RPMI8226 (cell line): ENCODE measurements at places on chromosomes 16 and 17.

DNA sequence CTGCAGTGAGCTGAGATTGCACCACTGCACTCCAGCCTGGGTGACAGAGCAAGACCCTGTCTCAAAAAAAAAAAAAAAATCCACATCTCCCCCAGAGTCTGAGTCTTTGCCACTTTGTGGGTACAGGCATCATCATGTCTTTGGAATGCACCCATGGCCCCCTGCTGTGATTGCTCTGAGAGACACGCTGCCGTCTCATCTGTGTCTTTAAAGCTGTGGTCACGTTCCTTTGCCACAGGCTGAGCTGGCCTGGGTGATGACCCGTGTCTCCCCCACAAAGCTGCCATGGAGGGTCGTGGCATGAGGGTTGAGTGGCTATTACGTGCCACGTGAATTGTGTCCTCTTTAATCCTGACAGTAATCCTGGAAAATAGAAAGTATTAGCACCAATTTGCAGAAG lies 20.2 kb downstream of the CRISPLD2 start:
- DNase-seq: no peak

GRCh38 chr16:58035356-58036170 lies 10.0 kb downstream of the MMP15 start:
- DNase-seq: no peak

- no peak for DNase-seq
Measured at GRCh38 chr17:81471818-81472456, 40.7 kb downstream of the ACTG1 start.

- no peak for DNase-seq
Measured at GRCh38 chr17:13525876-13526275, 75.9 kb downstream of the HS3ST3A1 start.

GRCh38 chr17:38402897-38403296 lies 25.4 kb upstream of the ARHGAP23 start:
- DNase-seq: no peak

DNA sequence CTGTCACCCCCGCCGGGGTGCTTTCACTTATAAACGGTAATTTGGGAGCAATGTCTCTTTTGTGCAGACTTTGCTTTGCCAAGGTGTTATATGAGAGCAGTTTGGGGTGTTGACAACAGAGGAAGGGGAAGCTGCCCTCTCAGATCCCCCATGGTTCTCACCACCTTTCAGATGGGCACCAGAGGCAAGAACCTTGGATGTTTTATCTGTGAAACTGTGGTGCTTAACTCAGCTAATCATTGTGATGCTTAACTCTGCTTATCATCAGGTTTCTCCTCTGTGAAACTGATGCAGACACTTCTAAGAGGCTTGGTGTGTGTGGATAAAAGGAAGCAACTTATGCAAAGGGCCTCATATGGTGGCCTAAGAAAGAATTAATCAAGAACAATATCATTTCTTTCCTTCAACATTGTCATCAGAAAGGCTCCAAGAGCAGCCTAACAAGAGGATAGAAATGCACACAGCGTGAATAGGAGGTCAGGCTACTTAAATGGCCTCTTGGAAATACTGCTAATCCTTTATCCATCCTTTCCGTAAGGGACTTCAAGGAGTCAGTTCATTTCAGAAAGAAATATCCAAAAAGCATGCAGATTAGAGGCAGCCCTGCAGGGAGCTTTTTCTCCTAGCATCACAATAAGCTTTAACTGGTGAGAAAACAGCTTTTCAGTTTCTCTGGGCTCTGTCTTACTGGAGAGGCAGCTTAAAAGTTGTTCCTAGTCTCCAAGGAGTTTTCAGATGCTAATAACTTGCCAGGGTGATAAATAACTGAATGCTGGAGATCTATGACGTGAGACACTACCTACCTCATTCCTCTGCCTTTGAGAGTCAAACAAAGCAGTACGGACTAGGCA lies 55.1 kb upstream of the CLEC3A start:
- no peak for DNase-seq

DNA sequence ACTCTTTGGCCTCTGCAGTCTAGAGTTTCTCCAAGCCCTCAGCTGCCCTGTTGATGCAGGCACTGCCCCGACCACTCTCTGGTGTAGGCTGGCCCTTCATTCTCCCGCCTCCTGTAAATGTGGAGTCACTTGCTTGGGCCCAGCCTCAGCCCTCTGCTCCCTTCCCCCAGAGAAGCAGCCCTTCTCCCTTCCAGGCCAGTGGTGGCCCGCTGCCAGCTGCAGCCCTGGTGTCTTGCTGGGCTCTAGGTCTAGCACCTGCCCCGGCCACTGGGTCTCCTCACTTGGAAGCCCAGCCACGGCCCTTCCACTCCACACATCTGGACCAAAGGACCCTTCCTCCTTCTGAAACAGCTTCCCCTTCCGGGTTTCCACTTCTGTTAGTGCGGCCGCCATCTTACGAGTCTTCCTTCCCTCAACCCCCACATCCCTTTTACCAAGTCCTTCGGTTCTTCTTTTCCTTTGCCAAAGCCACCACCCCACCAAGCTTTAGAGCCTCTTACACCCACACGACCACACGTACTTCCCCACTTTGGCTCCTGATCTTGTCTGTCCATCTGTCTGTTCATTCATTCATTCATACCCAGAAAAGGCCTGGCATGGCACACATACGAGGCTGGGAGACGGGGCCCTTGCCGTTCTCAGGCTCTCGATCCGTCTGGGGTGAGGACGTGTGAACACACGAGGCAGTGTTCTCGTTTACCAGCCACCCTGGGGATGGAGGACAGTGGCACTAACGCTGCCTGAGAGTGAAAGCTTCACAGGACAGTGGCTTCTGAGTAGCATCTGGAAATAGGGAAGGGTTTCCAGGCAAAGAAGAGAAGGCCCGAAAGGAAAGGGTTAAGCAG lies 68.0 kb downstream of the ABR start:
- peak; percentile 18 for DNase-seq

- DNase-seq: no peak
Measured at GRCh38 chr16:9300252-9300651, 208.8 kb downstream of the HAPSTR1 start.

- no peak for DNase-seq
Measured at GRCh38 chr17:29740017-29740416, 117.3 kb upstream of the CORO6 start.

DNA sequence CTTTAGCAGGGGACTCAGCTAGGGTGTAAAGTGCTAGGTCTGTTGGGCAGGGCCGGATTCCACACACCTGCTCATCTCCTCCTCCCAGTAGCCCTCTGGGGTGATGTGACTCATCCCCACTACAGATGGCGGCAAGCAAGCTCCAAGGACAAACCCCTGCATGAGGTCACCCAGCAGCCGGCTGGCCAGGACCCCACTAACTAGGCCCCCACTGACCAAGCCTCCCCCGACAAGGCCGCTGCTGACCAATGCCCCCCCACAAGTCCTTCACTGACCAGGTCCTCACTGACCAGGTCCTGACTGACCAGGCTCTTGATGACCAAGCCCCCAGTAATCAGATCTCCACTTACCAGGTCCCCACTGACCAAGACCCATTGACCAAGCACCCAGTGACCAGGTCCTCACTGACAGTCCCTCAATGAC lies 36.7 kb downstream of the TNFRSF13B start:
- no peak for DNase-seq

DNA sequence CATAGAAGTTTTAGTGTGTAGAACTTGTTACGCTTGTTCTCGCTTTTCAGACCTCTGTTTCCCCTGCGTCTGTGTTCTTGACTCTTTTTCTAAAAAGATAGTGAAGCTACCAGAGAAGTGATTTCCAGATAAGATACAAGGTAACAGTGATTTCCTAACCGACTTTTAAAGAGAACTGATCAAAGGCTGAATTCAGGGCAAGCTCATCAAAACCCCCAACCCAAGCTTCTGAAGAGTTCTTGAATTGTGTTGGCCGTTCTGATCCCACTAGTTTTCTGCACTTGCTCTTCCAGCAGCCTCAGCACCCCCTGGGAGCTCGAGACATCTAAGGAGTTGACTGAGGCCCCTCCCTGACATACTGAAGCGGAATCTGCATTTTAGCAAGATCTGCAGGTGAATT lies 12.7 kb upstream of the NSMCE1 start:
- DNase-seq: no peak

GRCh38 chr17:66983414-66984021 lies 19.0 kb downstream of the CACNG4 start:
- no peak for DNase-seq

- DNase-seq: no peak
Measured at GRCh38 chr16:11880007-11880406, 28.7 kb upstream of the RSL1D1 start.
